ENCODE measurements at places on chromosomes 3 and 15.

GRCh38 chr3:966341-966740 is 126.5 kb upstream of the CNTN6 start:
- no peak for DNase-seq

- no peak for DNase-seq
These were observed 1.9 kb upstream of the VWA5B2 start for GRCh38 chr3:184227481-184227935.

- DNase-seq = no peak
These were observed 13.6 kb downstream of the LACTB start for GRCh38 chr15:63135281-63135680.

- no peak for DNase-seq
These were observed 61.4 kb downstream of the SMAD6 start for GRCh38 chr15:66763186-66764071.

DNA sequence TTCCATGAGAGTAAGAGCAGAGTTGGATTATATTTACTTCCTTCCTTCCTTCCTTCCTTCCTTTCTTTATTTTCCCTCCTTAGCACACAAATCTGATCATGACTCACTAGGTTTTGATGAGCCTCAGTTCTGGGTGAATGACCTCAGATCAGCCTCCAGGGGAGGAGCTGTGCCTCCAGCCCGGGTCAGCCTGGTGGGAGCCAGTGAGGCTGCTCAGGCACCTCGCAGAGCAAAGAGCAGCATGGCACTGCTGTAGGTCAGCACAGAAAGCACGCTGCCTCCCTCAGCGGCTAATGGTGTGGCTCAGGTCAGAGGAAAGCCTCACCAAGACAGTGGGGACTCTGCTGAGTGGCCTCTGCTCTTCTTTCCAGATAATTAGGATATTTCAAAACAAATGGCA is 108.5 kb downstream of the SYNPR start:
- no peak for DNase-seq

- DNase-seq = no peak
These were observed 356.2 kb downstream of the CNTN4 start for GRCh38 chr3:2454865-2455264.

GRCh38 chr3:154584974-154585373 is 155.0 kb upstream of the GPR149 start:
- no peak for DNase-seq

DNA sequence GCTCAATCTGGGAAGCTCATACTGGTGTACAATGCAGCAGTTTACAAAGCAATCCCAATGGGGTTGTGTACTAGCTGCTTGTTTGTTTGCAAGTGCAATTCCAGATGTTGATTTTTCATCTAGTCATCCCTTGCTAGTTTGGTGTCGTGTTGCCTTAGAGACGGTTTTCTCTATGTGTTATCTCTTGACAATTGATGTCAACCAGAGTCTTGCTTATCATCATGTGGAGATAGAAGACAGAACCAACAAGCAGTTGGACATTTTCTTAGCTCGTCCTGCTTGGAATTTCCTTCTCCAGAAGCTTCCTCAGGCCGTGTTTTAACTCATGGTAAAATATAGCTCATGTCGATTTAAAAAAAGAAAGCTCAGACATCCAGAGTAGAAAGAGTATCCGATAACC is 262.0 kb upstream of the KCNH8 start:
- DNase-seq = no peak

GRCh38 chr3:60650171-60650570 is 601.1 kb downstream of the FHIT start:
- no peak for DNase-seq

- no peak for DNase-seq
These were observed 1.6 kb downstream of the RPP25 start for GRCh38 chr15:74955017-74955416.

GRCh38 chr3:133996996-133997395 is 32.7 kb downstream of the SLCO2A1 start:
- DNase-seq = no peak

GRCh38 chr3:19065027-19065426 is 83.3 kb upstream of the KCNH8 start:
- no peak for DNase-seq

DNA sequence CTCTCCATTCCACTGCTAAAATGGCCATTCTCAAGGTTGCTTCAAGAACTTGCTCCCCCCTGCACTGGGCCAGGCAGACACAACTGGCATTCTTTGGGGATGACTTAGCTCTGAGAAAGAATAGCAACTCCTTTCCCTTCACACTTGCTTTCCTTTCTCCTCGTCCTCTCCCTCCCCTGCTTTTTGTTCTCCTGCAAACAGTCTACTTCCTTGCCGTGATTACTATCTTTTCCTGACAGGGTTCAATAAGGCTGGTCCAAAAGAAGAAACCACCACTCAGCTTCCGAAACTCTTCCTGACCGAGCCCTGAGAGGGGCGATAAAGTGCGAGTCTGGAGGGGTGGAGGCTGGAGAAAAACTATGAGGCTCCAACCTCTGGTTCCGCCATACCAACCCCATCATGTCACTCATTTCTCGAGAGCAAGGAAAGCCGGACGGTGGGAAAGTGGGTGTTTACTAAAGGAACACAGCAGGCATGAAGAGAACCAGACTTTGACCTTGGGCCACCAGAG is 5.0 kb downstream of the AMOTL2 start:
- no peak for DNase-seq

GRCh38 chr3:138600100-138600745 is 6.2 kb upstream of the CEP70 start:
- DNase-seq = no peak

- no peak for DNase-seq
These were observed 100.0 kb downstream of the ZMAT3 start for GRCh38 chr3:178971614-178972013.

GRCh38 chr3:146557745-146558144 is 13.3 kb upstream of the PLSCR1 start:
- no peak for DNase-seq

GRCh38 chr3:158106766-158107471 is 699 bp upstream of the SHOX2 start:
- no peak for DNase-seq

- DNase-seq = no peak
These were observed 41.2 kb downstream of the TIMP4 start for GRCh38 chr3:12117473-12117872.

DNA sequence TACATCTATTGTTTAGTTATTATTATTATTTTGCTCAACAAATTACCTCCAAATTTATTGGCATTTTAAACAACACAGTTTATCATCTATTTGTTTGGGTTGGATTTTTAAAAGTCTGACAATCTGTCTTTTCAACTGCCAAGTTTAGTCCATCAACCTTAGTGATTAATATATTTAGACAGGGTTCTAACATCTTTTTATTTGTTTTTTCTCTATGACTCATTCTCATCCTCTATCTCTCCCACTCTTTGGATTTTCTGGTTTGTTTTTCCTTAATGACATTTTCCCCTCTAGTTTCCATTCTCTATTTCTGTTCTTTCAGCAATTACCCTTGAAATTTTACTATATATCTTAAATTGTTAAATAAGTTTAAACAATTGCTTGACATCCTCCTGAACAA is 41.9 kb downstream of the EMC4 start:
- DNase-seq = no peak

- DNase-seq = no peak
These were observed 46.3 kb upstream of the C3orf70 start for GRCh38 chr3:185199206-185199605.

GRCh38 chr3:153734777-153735551 is 386.2 kb upstream of the ARHGEF26 start:
- no peak for DNase-seq

- no peak for DNase-seq
These were observed 108.8 kb downstream of the TOP2B start for GRCh38 chr3:25555695-25556437.

DNA sequence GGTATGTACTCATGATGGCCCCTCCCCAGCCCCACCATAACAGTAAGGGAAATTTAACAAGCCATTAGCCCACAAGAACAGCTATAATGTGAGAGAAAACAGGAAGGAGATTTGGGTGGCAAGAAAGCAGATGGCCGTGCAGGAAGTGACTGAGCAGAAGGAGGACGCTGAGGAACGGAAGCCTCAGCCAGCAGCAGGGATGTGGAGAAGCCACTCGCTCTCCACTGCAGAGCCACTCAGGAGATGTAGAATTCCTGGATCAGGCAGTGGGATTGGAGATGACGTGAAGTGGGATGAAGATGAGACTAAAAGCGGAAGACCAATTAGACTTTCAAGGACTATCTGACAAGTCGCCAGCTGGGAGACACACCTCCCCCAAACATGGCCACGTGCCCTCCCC is 31.2 kb downstream of the PRR23E start:
- DNase-seq = no peak

DNA sequence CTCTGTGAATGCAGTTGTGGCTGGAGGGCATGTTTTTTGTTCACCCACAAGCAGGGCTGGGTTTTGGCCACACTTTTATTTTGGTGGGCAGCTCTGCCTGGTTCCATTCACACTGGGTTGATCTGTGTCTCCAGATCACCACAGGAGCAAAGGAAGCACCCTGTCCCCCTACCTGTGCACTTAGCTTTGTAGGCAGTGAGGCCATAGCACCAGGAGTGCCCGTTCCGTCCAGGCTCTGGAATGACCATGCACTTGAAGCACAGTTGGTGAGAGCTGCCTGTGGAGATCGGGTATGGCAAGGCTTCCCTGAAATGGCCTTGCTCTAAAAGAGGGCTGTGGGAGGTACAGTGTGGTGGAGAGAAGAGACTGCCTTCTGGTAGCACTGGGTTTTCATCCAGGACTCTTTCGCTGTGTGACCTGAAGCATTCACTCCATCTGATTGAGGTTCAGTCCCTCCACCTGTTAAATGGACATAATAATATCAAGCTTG is 31.7 kb downstream of the MINAR1 start:
- DNase-seq = no peak

DNA sequence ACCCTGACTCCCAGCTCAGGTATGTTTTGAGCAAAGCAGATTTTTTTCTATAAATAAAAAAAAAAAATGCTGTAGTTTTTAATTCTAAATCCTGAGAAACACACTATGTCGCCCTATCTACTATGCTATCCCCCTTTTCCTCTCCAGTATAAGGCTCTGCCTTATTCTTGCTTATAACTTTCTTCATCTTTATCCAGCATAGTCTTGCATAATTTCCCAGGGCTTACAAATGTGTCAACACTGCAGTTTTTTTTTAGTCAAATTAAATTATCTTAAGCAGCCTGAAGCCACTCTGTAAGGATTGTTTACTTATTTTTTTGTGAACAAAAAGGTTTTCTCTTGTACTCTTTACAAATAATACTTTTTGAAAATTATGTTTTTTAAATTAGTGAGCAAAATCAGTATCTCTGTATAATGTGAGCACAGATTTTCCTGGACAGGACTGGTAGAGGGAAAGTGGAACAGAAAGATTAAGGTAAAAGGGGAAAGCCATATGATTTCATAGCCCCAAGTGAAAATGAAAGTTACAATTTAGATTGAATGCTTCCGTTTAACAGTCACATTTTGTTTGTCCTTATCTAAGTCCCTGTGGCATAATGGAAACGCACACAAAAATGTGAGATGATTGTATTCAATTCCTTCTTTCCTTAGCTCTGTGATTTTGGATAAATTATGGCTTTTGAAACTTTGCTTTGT is 5.6 kb upstream of the PYDC2 start:
- DNase-seq = no peak

DNA sequence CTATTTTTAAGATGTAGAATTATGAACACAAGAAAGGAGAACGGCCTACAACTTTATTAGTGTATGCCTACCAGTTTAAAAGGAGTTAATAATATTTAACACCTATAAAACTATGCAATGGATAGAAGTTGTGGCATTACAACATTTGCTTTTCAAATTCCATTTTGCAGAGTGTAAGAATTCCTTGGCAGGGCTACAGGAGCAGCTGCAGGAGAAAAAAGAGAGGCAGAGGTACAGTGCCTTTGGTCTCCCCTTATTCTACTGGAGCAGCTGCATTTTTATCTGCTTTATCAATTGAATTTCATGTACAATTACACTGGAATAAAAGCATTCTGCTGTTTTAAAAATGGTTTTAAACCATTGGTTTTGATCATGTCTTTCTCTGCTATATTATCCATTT is 145.7 kb upstream of the KCNH8 start:
- no peak for DNase-seq

DNA sequence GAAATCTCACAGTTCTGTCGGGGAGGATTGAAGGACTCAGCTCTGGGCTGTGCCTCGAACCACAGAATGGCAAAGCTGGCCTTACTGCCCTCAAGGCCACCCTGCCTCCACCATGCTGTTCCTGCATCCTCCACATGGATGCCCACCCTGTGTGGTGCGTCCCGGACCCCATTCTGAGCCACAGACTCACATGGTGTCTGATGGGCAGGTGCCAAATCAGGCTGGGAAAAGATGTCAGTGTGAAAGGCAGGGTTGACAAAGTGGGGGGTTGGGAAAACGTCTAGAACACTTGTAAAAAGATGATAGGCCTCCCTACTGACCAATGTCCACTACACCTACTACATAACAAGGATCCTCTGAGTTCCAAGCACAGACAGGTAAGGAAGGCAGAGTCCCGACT is 49.4 kb downstream of the TM2D3 start:
- DNase-seq = no peak

- DNase-seq = no peak
These were observed 769.8 kb upstream of the NECTIN3 start for GRCh38 chr3:110301781-110302180.

DNA sequence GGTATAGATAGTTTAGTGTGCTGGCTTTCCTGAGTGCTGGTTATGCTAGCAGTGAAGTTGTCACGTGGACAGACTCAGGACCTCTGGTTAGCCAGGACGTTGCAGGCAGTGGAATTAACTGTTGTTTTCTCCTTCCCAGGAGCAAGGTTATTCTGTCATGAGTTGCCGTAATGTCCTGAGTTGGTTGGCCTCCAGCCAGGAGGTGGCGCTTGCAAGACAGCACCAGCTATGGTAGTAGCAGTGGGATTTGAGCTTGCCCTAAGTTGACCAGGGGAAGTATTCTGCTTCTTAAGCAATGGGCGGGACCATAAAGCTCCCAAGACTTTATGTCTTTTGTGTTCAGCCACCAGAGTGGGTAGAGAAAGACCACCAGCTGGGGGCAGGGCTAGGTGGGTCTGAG is 240.7 kb upstream of the DNAJC19 start:
- no peak for DNase-seq

DNA sequence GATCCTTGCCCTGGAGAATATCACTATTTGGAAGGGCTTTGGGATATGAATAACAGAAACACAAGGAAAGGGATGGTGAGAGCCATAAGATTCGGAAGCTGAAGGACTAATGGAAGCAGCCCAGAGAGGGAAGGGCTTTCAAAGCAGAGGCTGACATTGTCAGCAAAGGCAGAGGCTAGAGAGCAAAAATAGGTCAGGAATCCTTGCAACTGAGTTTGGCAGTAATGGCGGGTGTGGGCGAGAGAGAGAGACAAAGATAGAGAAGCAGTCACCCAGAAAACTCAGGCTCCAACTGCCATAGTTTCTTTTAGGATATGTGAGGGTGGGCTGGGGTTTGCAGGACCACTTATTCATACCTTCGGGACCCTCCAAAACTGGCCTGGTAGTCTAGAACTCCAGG is 248.6 kb downstream of the OPA1 start:
- no peak for DNase-seq

DNA sequence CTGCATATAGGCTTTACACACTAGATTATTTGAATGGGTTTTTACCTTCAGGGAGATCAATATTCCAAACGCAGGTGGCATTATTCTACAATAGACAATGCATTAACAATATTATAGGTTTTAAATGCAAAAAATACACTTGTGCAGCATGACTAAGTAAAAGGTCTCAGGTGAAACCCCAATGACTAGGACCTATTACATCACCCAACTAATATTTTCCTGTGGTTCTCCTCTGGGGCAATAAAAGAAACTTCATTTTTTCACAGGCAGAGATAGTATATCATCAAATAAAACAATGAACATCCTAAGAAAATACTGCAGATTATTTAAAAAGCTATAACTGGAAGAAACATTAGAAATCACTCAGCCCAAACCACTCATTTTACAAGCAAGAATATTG is 375.3 kb downstream of the ROBO1 start:
- DNase-seq = no peak

GRCh38 chr3:3951071-3951470 is 151.8 kb downstream of the LRRN1 start:
- DNase-seq = no peak

All from stimulated activated CD8-positive, alpha-beta memory T cell treated with anti-CD3 and anti-CD28 coated beads, Interleukin-2, amount 100 ng/mL, for 48 hours (primary cell).